ENCODE measurements at places on chromosomes 2 and 18. TPM values are rescaled to one million over a fixed set of nuclear protein-coding genes. Genes with fewer than 3 reads are reported as not detected.

PCGF1 gene
- total RNA-seq: 31.9 TPM

KRTCAP3 gene
- 0.72 TPM for total RNA-seq

LYG2 gene
- total RNA-seq: not detected

MGAT4A gene
- 2.6 TPM for total RNA-seq

MAB21L4 gene
- 0.29 TPM for total RNA-seq
